ENCODE measurements at places on chromosomes 3 and 15. TPM values are rescaled to one million over a fixed set of nuclear protein-coding genes. Genes with fewer than 3 reads are reported as not detected.

DNA sequence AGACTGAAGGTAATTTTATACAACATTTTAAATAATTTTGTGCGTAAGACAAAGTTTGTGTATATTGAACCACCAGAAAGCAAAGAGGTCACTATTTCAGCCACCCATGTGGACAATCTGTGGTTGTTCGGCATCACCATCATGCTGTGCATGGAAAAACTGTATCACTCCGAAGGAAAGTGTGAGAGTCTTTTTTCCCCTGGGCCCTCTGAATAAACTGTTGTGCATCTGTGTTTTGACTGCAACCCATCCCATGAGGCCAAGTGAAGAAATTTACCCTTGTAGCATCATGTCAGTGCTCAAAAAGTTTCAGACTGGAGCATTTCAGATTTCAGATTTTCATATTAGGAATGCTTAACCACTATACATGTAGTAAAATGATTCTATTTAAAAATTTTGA is 85.3 kb downstream of the IMPG2 start:
- no peak for DNase-seq

GRCh38 chr3:103644450-103644849 is 1209.6 kb downstream of the ZPLD1 start:
- no peak for DNase-seq

The COL8A1 gene
- 6.2 TPM for total RNA-seq

GRCh38 chr15:101250873-101251829 is 697 bp downstream of the CHSY1 start:
- no peak for DNase-seq

The RLBP1 gene
- not detected for total RNA-seq

Data from skin of body (tissue), 3 donors.